ENCODE measurements at places on chromosomes 3 and 15.

GRCh38 chr3:152084441-152085158 is 184.1 kb upstream of the MBNL1 start:
- DNase-seq: no peak

- DNase-seq: no peak
These were observed 203.1 kb downstream of the KCNAB1 start for GRCh38 chr3:156323466-156323865.

DNA sequence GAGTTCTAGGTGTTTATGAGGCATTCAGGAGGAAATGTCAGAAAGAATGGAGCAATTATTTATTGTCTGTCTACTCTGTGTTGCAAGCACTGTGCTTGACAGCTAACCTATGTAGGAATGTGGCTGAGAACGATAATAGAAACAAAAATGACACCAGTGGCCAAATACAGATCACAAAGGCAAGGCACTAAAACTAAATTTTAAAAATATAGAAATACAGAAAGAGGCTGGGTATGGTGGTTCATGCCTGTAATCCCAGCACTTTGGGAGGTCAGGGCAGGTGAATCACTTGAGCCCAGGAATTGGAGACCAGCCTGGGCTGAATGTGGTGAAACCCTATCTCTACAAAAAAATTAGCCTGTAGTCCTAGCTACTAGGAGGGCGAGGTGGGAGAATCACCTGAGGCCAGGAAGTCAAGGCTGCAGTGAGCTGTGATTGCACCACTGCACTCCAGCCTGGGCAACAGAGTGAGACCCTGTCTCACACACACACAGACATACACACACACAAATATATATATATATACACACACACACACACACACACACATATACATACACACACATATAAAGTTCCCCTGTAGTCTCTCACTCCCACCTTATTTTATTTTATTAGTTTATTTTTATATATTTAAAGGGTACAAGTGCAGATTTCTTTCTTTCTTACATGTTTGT is 6.0 kb downstream of the PRKCI start:
- no peak for DNase-seq

- no peak for DNase-seq
These were observed 187.9 kb downstream of the CNTN3 start for GRCh38 chr3:74426571-74426970.

- no peak for DNase-seq
These were observed 13.2 kb upstream of the ADPGK start for GRCh38 chr15:72796515-72797337.

- no peak for DNase-seq
These were observed 19.2 kb downstream of the ABTB1 start for GRCh38 chr3:127691974-127692373.

Measured in CD4-positive, alpha-beta T cell treated with Interleukin-4 for 1 hour (primary cell).